Inflammatory macrophage treated with lipopolysaccharide for 4 hours (primary cell): ENCODE measurements at places on chromosomes 11 and 22.

- no peak for DNase-seq
Measured at GRCh38 chr11:130549393-130549999, 101.1 kb downstream of the ADAMTS15 start.

DNA sequence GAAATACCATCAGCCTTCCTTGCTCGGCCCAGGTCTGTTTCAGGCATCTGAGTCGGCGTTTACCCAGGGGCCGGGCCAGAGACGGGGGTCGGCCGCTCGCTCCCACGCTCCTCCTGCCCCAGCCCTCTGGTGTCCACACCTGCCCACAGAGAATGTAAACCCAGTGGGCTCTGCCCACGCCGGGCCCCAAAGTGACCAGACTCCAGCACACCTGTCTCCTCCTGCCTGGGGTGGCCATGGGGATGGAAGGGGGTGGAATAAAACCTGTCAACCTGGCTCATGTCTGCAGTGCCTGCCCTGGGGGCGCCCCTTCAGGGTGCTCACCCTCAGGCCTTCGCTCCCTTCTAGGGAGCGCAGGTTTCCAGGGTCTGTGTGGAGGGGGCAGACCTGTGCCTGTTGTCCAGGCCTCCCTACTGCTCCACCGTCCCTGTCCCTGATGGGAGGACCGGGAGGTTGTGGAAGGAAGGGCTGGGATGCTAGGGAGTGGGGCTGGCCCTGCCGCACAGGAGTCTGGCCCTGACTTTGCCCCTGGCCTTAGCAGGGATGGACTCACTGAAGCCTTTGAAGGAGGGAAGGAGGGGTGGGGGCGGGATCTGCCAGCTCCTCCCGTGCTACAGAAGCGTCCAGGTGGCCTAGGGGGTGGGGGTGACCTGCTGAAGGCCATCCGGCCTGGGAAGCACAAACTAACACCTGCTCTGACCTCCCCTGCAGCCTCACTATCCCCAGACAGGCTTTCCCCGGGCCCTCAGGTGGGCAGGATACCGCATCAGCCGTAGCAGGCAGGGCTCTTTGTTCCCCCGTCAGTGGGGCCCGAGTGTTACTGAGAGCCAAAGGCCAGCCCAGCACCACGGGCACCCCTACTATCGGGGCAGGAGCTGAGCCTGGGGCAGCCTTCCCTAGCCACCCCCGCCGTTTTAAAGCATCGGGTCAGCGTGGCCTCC lies 14.7 kb upstream of the ARHGAP8 start:
- no peak for DNase-seq

GRCh38 chr22:28029201-28029948 lies 110.3 kb upstream of the PITPNB start:
- no peak for DNase-seq

DNA sequence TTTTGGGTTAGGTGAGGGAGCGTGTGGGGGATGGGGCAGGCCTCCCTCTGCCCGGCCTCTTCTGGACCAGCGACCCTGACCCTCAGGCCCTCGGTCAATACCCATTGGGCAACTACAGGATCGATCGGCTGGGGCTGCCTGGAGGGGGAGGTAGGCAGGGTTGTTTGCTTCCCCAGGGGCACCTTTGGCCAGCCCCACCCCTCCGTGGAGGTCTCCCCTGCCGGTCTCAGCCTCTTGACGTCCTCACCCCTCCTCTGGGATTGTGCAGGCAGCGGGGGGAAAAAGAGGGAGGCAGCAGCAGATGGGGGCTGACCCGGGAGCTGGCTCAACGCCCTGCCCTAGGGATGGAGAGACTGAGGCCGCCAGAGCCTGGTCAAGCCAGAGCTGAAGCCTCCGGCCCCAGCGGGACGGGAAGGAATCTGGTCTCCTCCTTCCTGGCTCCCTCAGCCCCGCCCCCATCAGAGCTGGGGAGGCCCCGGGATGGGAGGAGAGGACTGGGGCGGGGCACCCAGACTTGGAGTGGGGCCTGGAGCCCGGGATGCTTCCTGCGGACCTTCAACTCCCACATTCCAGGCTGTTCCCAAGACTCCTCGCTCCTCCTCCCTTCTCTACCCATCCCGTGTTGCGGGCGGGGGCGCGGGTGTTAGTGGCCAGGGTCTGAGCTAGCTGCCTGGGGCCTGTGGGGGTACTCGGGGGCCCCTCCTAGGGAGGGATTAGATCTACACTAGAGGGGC lies 14.4 kb upstream of the CDC42EP1 start:
- DNase-seq = no peak

GRCh38 chr11:86999859-87000753 lies 37.6 kb upstream of the TMEM135 start:
- no peak for DNase-seq

DNA sequence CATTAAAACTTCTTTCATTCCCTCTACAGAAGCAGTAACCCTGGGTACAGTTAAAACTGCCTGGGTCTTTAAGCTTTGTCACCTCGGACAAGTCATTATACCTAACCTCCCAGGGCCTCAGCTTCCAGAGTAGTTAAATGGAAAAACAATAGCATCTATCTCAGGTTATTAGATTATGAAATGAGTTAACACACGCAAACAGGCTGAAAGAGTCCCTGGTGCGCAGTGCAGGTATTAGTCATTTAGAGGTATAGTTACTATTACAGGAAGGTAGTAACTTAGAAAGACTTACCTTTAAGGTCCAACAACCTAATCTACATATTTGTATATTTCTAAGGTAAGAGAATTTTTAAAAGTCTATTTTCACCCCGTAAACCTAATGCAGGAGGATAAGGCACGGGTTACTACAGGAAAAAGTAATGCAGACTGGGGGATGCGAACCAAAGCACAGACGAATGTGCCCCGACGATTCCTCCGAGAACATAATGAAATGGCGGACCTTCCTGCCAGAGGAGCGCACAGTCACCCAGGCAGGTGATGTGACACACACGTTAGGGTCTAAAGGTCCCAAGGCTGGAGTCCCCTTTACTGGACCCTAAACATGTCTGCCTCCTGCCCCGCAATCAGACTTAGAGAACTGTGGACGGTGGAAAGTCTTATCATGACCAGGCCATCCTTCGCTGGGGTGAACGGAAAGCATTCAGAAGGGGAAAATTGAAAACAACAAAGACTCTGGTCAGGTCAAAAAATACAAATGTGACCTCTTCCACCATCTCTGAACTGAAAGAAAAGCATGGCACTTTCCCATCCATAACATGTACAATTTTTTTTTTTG lies 1.3 kb downstream of the NAP1L4 start:
- DNase-seq = peak; percentile 3

- DNase-seq = no peak
Measured at GRCh38 chr11:43523632-43524031, 156.9 kb upstream of the HSD17B12 start.

DNA sequence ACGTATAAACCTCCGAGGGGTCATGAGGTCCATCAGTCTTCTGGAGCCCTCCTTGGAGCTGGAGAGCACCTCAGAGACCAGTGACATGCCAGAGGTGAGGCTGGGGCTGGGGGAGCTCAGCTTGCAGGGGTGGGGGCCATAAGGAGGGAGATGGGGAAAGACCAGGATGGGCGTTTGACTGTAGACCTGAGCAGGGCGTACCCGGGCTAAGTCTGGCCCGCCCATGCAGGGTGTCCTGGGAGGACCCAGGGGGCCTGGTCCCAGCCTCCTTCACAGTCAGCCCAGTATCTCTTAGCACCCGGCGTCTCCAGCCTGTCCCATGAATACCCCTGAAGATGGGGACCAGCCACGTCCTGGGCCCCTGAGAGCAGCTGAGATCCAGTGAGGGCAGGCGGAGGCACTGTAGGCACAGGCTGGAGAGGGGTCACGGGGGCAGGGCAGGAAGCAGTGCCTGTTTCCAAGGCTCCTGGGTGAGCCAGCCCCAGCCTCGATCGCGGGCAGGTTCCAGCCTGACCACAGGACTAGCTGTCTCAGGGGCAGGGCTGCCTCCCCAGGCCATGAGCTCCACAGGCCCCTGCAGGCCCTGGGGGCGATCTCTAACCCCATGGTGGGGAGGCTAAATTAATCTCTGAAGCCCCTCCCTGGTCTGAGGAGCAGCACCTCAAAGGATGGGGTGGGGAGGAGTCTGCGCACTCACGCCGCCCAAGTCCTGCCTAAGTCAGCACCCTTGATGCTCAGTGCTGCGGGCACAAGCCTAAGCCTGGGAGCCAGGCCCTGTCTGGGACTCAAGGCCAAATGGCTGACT lies 7.1 kb downstream of the SSH3 start:
- DNase-seq = no peak

- DNase-seq = no peak
Measured at GRCh38 chr11:87056091-87056490, 18.4 kb downstream of the TMEM135 start.

- DNase-seq = no peak
Measured at GRCh38 chr22:50674606-50675552, 2.3 kb downstream of the SHANK3 start.

- DNase-seq = peak; percentile 19
Measured at GRCh38 chr11:77407613-77408012, 66.3 kb downstream of the PAK1 start.

GRCh38 chr22:48717883-48718817 lies 1109.5 kb downstream of the BRD1 start:
- DNase-seq = no peak

DNA sequence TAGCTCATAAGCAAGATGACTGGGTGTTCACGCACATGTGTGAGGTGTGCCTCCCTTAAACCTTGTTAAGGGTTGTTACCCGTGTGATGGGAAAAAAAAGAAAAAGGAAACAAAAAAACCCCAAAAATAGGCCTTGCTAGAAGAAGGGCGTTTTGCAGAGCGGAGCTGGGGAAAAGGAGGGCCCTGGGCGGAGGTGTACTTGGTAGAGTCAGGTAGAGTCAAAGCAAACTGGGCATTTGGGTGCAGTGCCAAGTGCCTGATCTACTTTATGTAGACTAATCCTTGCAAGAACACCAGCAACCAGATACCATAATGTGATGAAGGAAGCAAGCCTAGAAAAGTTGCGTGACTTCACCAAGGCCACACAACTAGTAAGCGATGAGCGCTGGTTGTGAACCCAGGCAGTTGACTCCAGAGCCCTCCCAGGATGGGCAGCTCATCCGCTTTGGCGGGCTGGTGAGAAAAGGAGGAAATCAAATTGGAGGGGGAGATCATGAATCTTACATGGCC lies 1.2 kb upstream of the TIRAP start:
- no peak for DNase-seq

- no peak for DNase-seq
Measured at GRCh38 chr11:70473873-70474690, 75.8 kb downstream of the CTTN start.

GRCh38 chr22:19820880-19821522 lies 33.7 kb downstream of the GNB1L start:
- no peak for DNase-seq

- DNase-seq = no peak
Measured at GRCh38 chr11:85752890-85753581, 57.9 kb downstream of the SYTL2 start.

- peak; percentile 52 for DNase-seq
Measured at GRCh38 chr11:31487848-31488247, 21.6 kb downstream of the IMMP1L start.

DNA sequence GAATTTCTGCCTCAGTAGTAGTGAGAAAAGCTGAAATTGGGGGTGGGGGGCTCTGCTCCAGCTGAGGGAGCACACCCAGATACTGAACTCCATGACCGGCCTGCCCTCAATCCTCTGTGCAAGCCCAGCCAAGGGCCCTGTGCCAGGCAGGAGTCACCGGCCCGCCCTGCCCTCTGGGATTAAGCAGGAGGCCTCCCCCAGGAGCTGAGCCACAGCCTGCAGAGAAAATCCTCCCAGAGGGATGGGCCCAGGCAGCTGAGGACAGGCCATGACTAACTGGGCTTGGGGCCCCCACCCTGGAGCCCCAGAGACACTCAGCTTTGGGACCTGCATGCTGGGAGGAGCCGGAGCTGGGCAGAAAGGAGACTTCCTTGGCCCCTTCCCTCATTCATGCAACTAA lies 48.8 kb downstream of the MN1 start:
- DNase-seq = no peak

DNA sequence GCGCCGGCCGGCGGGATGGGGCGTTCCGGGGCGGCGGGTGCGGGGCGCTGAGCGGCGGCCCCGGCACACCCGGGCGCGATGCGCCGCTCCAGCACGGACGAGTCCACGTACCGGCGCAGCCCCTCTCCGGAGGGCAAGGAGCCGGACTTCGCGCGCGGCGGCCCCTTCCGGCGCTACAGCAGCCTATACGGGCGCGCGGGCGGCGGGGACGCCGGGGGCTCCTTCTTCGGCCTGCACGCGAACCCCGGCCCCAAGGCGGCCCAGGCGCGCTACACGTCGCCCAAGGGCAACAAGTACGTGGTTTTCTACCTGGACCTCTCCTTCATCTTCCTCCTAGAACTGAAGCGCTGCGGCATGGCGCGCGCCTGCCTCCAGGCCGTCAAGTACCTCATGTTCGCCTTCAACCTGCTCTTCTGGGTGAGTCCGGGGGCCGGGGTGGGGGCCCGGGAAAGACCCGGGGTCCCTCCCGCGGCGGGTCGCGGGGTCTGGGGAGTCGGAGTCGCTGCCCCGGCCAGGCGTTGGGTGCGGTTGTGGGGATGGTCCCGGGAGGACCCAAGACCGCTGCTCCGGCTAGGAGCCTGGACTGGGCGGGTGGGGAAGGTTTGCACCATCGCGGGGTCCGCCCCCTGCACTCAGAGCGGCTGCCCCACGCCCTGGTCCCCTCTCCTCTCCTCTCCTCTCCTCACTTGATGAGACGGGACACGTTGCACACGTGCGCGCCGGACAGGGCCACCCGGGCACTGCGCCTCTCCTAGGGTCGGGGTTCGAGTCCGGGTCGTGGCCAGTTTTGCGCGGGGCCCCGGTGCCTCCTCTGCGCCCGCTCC lies 7.5 kb downstream of the TSPAN4 start:
- DNase-seq = no peak

DNA sequence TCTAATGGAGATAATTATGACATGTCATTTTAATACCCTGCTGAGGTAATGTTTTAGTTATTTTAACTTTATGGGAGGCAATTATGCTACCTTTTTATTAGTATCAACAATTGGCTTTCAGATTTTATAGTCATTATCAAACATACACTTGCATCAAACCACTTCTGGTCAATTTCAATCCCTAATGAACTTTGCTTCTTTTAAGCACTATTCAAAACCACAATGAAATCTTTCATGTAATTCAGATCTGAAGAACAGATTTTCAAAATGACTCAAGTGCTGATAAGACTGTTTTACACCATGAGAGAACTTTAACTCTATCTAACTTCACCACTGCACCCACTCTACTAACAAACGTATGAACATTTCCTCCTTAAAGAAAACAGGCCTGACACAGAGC lies 25.9 kb upstream of the CCDC34 start:
- DNase-seq = no peak

DNA sequence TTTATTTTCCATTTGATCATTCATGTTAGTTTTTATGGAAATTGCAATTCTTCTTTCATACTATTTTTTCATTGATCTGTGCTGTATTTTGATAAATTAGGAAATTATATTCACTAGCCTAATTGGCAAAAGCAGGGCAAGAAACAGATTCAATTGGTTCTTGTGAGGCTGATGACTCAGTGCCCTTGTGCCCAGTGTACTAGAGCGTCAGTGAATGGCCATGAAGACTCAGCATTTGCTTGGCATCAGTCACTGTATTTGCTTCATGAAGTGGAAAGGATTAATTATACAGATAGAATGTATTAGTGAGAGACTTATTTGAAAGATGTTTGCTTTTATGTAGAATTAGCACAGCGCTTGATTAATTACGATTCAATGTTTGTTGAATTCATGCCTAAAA lies 31.8 kb downstream of the MRGPRX1 start:
- DNase-seq = no peak

- no peak for DNase-seq
Measured at GRCh38 chr11:134027671-134028070, 41.2 kb upstream of the JAM3 start.

GRCh38 chr11:130478881-130479280 lies 30.4 kb downstream of the ADAMTS15 start:
- DNase-seq = no peak

GRCh38 chr11:116879800-116880625 lies 42.6 kb upstream of the APOA1 start:
- peak; percentile 70 for DNase-seq
